ENCODE measurements at places on chromosomes 12 and 14.

- no peak for DNase-seq
Measured at GRCh38 chr14:33186656-33187055, 248.0 kb downstream of the NPAS3 start.

- DNase-seq = no peak
Measured at GRCh38 chr12:117599849-117600248, 238.4 kb upstream of the NOS1 start.

- no peak for DNase-seq
Measured at GRCh38 chr14:105475269-105476096, 862 bp downstream of the CRIP2 start.

DNA sequence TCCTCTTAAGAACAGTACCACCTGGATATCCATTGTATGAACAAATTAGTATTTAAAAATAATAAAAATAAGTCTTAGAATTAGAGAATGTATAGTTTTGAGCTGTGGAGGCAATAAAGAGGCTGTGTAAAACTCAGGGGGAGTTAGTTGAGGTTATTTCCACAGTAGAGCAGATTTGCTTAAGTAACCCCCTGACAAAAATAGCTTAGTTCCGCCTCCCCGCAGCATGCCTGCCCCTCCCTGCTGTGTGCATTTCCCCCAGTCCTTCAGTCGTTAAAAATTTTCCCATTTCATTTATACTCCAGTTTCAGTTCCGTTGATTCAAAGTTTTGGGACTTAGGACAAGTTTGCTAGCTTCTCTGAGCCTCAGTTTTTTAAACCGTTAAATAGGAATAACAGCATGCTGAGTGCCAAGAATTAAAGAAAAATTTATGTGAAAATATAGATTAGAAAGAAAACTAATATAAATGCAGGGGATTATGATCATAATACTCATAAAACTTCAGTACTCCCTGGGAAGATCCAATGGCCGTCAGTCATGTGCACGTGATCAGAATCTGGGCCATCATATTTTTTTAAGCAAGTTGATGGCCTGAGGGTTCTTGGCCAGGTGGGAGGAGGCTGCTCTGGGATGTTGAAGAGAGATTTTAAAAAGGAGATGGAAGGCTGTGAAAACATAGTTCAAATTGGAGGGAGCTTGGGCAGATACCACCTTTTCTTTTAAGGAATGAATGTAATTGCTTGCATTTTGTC is 14.5 kb upstream of the SLC38A2 start:
- peak; percentile 89 for DNase-seq

GRCh38 chr14:96579855-96580254 is 77.7 kb downstream of the PAPOLA start:
- no peak for DNase-seq

- no peak for DNase-seq
Measured at GRCh38 chr14:101833045-101833444, 71.5 kb downstream of the PPP2R5C start.

DNA sequence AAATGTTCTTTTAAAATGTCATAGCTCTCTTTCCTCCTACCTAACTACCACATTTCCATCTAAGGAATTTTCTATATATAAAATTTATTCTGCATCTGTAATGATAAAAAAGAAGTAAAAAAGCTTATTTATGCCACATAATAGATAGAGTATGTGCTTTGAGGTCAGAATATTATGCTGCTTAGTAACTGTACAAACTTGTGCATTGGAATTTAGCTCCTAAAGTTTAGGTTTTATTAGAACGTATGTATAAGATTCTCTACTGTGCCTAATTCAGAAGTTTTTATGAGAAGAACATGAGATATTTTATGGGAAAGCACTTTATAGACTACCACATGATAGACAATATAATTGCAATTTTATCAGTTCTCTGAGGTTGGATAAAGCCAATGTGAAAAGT is 384.6 kb downstream of the SLC16A7 start:
- no peak for DNase-seq

- DNase-seq = no peak
Measured at GRCh38 chr12:112539221-112539620, 120.5 kb downstream of the PTPN11 start.

DNA sequence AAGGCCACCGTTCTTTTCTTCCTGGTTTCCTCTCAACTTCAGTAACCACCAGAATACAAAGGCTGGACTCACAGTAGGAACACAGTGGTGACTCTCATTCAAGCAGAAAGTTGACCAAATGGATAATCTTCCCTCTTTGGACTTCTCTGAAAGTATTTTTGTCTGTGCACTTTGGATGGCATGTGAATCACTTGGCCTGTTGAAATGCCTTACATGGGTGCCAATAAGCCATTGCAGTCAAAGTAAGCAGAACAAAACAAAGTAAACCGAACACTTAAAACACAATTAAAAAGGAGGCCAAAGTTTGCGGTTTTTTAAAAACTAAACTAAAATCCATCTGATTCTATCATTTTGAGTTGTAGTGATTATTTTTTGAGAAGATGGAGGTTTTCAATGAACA is 370.1 kb upstream of the DDHD1 start:
- DNase-seq = no peak

GRCh38 chr12:39105111-39105510 is 199.7 kb upstream of the CPNE8 start:
- DNase-seq = no peak

DNA sequence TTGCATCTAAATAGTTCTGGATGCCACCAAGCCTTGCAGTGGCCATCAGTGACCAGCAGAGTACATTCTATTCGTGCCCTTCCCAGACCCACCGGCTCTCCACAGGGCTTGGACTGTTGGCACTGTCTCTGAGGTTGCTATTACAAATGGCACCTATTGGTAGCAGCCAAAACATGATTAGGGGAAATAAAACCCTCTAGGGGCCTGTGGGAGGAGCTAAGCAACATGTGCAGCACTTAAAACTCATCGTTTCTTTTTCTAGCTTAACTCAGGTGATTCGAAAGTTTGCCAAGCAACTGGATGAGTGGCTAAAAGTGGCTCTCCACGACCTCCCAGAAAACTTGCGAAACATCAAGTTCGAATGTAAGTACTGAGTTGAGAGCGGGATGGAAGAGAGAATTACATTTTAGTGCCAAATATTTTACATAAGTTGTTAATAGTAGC is 65.4 kb upstream of the RIC8B start:
- DNase-seq = no peak

GRCh38 chr14:74459289-74459946 is 33.4 kb upstream of the SYNDIG1L start:
- DNase-seq = peak; percentile 48

GRCh38 chr14:62914873-62915272 is 130.4 kb downstream of the KCNH5 start:
- DNase-seq = no peak

GRCh38 chr12:131464081-131464480 is 246.8 kb upstream of the SFSWAP start:
- no peak for DNase-seq

- DNase-seq = peak; percentile 71
Measured at GRCh38 chr14:92759300-92759678, 10.9 kb upstream of the LGMN start.

All from NB4 (cell line).